GM12878 (cell line): ENCODE measurements at places on chromosomes 11 and 22.

- DNase-seq, result no peak
- no peak overlapping the region for H3K4me3 ChIP-seq
- H3K36me3 ChIP-seq, result no peaks in the 10 kb centered on the region
- H3K4me1 ChIP-seq, result no peaks in the 10 kb centered on the region
Observed at GRCh38 chr11:15318814-15319213, 204.1 kb downstream of the INSC start.

- peaks cover 15% of the 10 kb centered on the region for H3K36me3 ChIP-seq
- no peak overlapping the region for H3K4me3 ChIP-seq
- H3K4me1 ChIP-seq, result peaks cover 3% of the 10 kb centered on the region; the same call in 1 of the 2 replicates
- no peaks in the 10 kb centered on the region for H3K27me3 ChIP-seq
- H3K27ac ChIP-seq, result no peak overlapping the region
Observed at GRCh38 chr11:2943711-2944118, 14.5 kb upstream of the PHLDA2 start.

DNA sequence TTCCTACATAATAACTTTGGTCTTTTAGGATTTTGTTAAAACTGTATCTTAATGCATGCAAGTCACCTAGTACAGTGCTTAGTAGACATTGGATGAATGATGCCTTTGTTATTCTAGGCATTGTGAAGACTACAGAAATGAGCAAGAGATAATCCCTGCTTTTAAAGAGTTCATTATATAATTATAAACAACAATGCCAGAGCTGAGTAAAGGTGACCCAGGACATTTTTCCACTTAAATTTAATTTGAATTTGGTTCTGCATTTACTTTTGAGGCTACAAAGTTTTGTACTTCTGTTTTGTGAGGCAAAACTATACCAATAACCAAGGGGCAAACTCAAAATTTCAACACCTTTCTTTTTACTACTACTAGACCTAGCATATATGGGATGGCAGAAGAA, 182.0 kb upstream of the SESN3 start:
- H3K4me3 ChIP-seq, result no peak overlapping the region
- H3K27ac ChIP-seq, result no peak overlapping the region
- H3K4me1 ChIP-seq, result no peaks in the 10 kb centered on the region
- no peaks in the 10 kb centered on the region for H3K36me3 ChIP-seq
- no peak for DNase-seq
- H3K27me3 ChIP-seq, result no peaks in the 10 kb centered on the region

DNA sequence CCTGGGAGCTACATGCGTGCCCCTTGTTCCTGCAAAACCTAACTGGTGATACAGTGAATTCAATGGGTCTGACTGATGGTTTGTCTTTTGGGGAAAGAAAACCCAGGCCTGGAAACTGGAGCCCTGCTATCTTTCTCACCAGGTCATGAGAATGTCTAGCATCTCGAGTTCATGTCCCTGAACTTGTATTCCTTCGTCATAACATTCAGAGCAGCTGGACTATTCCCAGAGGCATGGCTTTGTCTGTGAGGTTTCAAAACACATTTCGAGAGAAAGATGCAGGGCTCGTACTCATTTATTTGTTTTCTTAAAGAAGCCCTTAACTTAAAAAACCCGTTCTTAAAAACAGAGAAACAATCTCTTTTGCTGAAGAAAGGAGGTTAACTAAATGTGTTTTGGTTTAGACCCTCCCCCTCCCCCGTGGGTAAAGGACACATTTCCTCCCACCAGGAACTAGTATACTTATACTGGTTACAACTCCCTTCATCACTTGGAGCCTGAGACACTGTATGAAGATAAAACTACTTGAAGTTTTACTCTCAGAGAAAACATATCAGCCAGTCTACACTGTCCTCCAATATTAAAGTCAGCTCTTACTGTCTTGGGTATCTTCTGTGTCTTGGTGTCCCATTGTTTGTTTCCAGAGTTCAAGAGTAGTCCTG, 43.2 kb downstream of the ME3 start:
- no peak for DNase-seq
- H3K27ac ChIP-seq, result no peak overlapping the region
- peaks cover 8% of the 10 kb centered on the region for H3K27me3 ChIP-seq
- no peaks in the 10 kb centered on the region for H3K36me3 ChIP-seq

GRCh38 chr11:47645500-47645899, 3.1 kb upstream of the MTCH2 start:
- no peak overlapping the region for H3K4me3 ChIP-seq
- H3K27me3 ChIP-seq, result no peaks in the 10 kb centered on the region
- H3K36me3 ChIP-seq, result no peaks in the 10 kb centered on the region
- DNase-seq, result no peak
- peaks cover 6% of the 10 kb centered on the region for H3K4me1 ChIP-seq

- H3K4me1 ChIP-seq, result no peaks in the 10 kb centered on the region
- H3K27ac ChIP-seq, result no peak overlapping the region
- H3K36me3 ChIP-seq, result no peaks in the 10 kb centered on the region
Observed at GRCh38 chr11:132260636-132261035, 890.2 kb downstream of the NTM start.
